ENCODE measurements at places on chromosomes 5 and 9.

DNA sequence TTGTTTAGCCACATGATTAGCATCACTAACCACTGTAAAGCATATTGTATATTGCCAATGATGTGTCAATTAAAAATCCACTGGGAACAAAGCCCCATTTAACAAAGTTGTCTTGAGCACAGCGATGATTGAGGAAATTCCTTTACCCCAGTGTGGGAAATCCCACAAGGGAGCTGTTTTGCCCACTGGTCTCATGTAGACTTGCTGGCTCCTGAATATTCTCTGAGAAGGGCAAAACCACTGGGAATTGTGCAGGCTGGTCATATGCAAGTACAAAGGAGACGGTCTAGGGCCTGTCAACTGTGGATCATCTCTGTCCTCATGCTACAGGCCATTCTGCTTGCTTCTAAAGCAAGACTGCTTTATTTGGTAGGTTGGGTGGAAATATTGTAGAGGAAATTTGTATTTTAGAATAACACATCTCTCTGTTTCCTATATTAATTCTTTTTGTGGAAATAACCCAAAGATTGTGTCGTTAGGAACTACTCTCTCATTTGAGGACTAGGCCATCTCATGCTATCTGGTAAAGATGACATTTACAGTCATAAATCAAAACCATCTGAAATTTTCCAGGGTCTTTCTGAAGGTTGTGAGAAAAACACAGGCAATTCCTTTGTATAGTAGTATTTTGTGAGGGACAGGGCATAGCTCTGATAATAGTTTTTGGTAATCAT is 60.2 kb downstream of the PARP8 start:
- DNase-seq = no peak

- DNase-seq = no peak
Measured at GRCh38 chr5:124372457-124372856, 374.0 kb downstream of the ZNF608 start.

DNA sequence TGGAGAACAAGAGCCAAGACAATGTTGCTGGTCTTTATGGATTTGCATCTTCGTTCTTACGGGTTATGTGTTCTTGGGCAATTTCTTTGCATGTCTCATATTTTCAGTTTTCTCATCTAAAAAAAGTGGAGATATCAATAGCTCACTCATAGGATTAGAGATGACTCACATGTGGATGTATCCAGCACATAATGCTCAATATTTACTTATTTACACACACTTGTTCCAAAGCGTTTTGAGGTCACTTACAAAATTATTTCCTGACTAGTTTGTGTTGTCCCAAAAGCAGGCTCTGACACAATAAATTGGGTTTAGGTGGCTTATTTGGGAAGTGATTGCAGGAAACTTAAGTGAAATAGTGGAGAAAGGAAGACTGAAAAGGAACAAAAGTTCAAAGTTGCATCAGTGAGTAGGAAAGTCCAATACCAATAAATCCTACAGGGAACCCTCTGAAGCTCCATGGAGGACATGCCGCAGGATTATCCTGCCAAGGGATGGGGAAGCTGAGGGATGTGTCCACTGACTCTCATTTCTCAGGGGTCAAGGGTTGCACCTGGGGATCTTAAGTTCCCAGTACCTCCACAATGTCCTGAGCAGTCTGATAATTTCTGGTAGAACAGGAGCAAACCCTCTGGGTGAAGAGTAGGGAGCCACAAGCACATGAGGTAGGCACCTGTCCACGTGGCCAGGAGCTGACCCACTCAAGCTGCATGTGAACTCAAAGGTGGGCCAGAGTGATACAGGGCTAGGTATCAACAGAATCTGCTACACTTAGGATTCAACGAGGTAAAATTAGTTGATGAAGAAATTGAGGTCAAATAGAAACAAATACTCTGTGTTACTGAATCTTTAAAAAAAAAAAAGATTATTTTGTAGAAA is 37.4 kb upstream of the SLC44A1 start:
- DNase-seq = no peak

DNA sequence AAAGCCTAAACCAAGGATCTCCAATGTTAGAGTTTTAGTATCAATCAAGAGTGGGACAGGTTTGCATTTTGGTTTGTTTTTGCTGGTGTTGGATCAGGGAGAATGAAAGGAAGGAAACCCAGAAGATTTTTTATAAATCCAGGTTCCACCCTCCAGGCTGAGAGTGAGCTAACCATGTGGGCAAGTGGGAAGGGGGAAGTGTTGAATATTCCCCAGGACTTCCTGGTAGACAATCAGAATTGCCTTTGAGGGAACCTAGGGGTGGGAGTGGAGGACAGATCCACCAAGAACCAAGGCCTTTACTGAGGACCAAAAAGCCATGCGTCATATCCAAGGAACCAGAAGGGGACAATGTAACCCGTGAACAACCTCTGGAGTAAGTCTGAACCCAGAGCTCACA is 33.5 kb upstream of the PIK3R1 start:
- DNase-seq = no peak

DNA sequence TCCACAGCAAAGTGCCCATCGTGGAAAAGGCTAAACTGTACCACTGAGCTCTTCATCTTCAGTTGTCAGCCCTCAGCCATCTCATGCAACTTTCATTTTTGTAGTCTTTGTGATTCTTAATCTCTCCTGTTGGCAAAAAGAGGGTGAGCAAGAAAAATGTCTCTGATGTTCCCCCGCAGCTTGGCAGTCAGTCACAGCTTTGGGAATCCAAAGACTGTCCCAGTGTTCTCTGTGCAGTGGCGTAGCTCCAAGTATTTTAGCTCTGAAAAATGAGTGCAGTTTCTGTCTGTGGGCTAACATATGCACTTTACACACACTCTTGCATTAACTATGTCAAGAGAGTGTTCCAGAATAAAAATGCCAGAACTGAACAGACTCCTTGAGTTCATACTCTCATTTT is 372.2 kb downstream of the TMEM232 start:
- DNase-seq = no peak

- no peak for DNase-seq
Measured at GRCh38 chr9:6450641-6451375, 37.8 kb downstream of the UHRF2 start.

GRCh38 chr9:96331236-96331947 is 29.4 kb upstream of the HSD17B3 start:
- no peak for DNase-seq

DNA sequence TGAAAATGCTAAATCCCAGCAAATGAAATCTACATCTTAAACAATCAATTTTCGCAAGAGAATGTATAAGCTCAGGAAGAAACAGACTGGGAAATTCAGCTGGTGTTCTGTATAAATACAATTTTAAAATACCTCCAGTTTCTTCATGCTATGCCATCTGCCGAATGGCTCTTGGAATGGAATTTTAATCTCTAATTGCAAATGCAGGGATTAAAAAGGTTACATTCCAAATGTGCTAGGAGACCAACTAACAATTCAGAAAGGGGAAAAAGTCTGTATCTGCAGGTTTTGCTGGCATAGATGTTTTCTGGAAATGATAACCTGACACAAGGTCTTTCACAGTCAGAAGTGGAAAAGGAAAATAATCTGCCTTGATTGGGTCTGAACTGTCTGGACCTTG is 379.7 kb downstream of the MAT2B start:
- DNase-seq = no peak

- no peak for DNase-seq
Measured at GRCh38 chr9:84121991-84122523, 141.5 kb downstream of the RMI1 start.

DNA sequence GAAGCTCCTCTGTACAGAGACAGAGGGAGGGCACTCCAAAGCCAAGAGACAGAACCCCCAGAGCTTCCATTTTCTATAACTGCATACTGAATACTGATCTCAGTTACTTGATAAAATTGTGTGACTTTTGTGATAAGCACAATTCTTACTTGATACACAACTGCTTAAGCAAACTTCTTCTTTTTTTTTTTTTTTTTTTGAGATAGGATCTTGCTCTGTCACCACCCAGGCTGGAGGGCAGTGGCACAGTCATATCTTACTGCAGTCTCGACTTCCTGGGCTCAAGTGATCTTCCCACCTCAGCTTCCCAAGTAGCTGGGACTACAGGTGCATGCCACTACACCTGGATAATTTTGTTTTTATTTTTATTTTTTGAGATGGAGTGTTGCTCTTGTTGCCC is 252.1 kb upstream of the ZNF608 start:
- no peak for DNase-seq

GRCh38 chr5:64625678-64626077 is 64.6 kb upstream of the SHISAL2B start:
- DNase-seq = no peak

DNA sequence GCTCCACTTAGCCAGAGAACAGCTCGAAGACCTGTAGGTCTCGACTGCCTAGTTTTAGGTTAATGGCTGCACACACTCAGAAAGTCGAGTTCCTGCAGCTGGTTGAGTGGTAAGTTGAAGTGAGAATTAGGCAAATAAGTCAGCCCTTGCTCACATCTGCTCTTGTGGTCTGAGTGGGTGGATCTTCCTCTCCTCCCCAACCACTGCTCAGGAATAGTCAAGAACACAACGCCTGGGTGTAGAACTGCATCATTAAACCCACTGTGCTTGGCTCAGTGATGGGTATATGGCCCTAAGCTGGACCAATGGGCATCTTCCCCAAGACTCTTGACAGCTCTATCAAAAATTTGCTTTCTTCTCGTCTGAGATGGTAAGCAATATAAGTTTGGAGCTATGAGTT is 20.9 kb upstream of the ADAM19 start:
- DNase-seq = no peak

DNA sequence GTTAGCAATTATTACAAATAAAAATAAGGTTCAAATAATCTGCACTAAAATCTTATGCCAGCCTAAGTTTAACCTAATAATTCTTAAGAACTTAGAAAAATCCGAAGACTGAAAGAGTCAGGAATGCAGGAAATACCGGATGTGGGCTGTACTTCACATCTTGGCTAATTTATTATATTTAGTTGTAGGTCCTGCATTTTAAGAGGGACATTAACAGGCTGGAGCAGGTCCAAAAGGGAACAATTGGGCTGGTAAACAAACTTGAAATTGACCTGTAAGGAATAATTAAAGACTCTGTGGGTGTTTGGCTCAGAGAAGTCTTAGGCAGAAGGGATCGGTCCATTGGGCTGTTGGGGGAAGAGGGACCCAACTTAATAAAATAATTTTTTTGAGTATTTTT is 18.4 kb downstream of the GLRA1 start:
- no peak for DNase-seq

GRCh38 chr5:55856516-55857246 is 5.5 kb downstream of the IL31RA start:
- no peak for DNase-seq

DNA sequence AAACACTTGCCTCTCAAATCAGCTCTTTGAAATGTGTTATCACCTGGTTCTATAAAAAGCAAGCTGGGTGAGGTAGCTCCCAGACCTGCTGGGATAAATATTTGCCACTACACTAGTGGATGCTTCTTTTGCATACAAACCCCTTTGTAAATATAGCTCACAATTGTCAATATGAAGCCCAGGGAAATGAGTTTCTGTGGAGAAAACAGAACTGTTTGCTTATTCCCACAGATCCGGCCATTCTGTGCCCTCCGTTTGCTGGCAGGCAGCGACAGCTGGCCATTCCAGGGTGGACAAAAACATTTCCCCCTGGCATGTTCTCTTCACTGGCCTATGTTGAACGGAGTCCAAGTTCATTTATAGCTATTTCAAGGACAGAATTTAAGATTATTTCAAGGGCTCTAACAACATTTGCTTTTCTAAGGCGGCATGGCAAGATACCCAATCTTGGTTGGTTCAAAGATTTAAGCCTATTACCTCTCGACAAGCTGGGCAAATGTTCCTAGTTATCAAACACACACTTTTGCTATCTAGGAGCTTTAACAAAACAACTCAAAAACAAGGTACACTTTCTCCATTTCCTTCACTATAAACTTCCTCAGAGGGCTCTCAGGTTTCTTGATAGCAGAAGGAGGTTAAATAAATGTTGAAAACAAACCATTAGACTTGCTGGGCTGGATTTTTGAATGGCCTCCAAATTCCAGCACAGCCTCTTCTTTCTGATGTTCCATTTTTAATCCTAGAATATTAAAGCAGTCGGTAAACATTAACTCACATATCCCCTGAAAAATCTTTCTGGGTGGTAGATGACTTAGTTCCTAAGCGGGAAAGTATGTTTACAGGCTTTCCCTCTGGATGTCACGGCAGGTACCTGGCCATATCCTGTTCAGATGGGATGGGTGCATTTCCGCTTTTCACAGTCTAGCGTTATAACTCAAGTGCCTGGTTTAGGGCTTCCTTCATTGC is 332.3 kb downstream of the PLK2 start:
- peak; percentile 39 for DNase-seq

GRCh38 chr5:98957307-98957706 is 28.5 kb upstream of the CHD1 start:
- DNase-seq = no peak

DNA sequence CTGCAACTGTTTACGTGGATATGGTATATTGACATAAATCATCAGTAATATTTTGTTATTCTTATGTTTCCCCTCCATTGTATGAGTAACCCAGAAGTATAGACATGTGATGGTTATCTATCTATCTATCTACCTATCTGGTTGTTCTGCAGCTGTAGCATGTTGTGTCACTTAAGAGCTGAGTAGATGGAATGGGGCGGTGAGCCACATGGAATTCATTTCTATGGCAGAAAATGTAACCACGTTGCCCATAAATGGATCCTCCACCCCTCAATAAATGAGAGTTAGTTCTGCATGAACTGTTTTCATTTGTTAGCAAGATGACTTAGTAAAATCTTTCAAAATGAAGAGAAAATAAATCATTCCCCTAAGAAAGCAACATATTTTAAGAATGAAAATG is 553.2 kb downstream of the MAT2B start:
- DNase-seq = no peak

- no peak for DNase-seq
Measured at GRCh38 chr9:130497139-130497538, 52.4 kb downstream of the ASS1 start.

GRCh38 chr5:28917631-28918030 is 1879.2 kb upstream of the CDH9 start:
- DNase-seq = no peak

GRCh38 chr5:177447066-177447610 is 524 bp downstream of the PRR7 start:
- DNase-seq = peak; percentile 80

- no peak for DNase-seq
Measured at GRCh38 chr5:121634946-121635345, 216.7 kb upstream of the FTMT start.

- no peak for DNase-seq
Measured at GRCh38 chr5:128116445-128116844, 32.9 kb downstream of the SLC12A2 start.

GRCh38 chr9:116073826-116074225 is 79.8 kb upstream of the PAPPA start:
- DNase-seq = peak; percentile 23

- DNase-seq = peak; percentile 43
Measured at GRCh38 chr5:38601133-38601862, 44.9 kb upstream of the LIFR start.

GRCh38 chr9:20838218-20838617 is 154.2 kb downstream of the FOCAD start:
- DNase-seq = no peak

DNA sequence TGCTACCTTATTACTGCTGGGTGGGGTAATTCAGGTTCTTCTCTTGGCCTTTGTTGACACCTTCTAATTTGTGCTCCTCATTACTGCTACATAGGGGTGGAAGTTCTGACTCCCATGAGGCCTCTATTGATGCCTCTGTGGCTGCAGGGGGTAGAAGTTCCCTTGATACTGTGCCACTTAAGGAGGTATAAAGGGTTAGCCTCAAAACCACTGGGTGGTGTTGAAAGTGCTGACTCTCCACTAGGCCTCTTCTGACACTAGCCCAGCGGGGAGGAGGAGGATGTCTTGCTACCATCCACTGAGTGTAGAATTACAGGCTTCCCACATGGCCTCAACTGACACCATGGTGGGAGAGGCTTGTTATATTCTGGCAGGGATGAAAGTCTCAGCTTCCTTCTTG is 36.7 kb upstream of the CCDC112 start:
- peak; percentile 40 for DNase-seq

- no peak for DNase-seq
Measured at GRCh38 chr5:144332265-144332664, 161.6 kb downstream of the KCTD16 start.
